NCI-H1105 treated with DMSO at 0.1 percent for 48 hours (cell line): ENCODE measurements at places on chromosomes 16 and 17.

GRCh38 chr16:48378836-48379235 is 6.4 kb downstream of the SIAH1 start:
- no peak for DNase-seq

DNA sequence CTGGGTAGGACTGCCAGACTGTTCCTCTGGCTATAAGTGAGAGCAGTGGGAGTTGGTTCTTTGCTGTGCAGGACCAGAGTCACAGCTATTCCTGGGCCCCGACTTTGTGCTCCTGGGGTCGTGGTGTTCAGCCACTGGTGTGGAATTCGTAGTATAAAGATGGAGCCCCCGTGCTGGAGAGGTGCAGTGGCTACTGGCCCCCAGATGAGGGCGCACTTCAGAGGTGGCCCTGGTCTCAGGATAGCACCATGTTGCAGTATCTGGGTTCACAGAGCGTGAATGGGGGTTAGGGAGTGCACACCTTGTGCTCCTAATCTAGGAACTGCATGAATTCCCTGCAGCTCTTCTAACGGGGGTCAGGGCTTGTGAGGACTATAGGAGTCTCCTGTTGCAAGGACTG is 21.1 kb downstream of the TANC2 start:
- DNase-seq = no peak

DNA sequence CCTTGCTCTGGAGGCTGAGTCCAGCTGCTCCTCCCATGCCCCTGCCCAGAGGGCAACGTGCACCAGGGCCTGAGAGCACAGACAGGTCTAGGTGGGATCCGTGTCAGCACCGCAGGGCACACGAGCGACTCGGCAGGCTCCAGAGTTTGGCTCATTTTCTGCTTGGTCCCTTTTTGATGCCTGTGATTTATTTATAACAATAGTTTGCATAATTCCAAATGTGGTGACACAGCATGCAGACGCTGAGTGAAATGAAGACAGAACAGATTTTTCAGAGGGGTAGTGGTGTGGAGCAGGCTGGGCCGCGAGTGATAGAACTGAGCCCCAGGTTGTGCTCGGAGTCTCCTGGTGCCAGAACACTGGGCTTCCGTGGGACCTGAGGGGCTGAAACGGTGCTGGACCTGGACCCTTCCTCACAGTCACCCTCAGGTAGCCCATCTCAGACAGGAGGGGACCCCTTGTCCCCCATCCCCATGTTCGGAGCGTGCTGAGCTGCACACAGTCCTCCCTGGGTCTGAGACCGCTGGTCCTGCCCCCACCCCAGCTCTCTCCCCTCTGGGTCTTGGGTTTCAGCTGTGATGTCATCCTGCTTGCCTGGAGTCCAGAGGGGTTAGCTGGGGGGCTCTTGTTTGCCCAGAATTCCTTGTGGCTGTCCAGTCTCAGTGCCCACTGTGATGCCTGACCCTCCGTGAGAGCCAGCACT is 95.9 kb downstream of the METRNL start:
- no peak for DNase-seq

DNA sequence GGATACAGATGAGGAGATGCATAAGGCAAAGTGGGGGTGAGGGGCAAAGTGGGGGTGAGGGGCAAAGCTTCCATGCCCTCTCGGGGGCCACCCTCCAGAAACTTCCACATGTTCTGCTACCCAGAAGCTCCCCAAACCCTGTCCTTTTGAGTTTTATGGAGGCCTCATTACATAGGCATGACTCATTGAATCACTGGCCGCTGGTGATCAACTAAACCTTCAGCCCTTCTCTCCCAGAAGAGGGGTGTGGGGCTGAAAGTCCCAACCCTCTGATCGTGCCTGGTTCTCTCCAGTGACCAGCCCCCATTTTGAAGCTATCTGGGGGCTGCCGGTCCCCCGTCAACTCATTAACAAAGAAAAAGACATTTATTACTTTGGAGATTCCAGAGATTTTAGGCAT is 27.5 kb downstream of the ITGAE start:
- no peak for DNase-seq

GRCh38 chr16:47503936-47504335 is 42.8 kb downstream of the PHKB start:
- no peak for DNase-seq
